Motor neuron (in vitro differentiated cells): ENCODE measurements at places on chromosomes 4 and X. TPM values are rescaled to one million over a fixed set of nuclear protein-coding genes. Genes with fewer than 3 reads are reported as not detected.
A peak's percentile ranks its signal among the peaks of the same experiment; 100 is the strongest.

The CYBB gene
- not detected in 2 replicates for total RNA-seq

The MND1 gene
- total RNA-seq = 1.9 and 2.1 TPM in 2 replicates

The BEX1 gene
- 226 and 352 TPM in 2 replicates for total RNA-seq

The ARHGAP36 gene
- 0.44 and 0.49 TPM in 2 replicates for total RNA-seq

The CLNK gene
- total RNA-seq = 0.09 and 0.34 TPM in 2 replicates

The RAB40A gene
- 1.3 and 2.5 TPM in 2 replicates for total RNA-seq

The EREG gene
- 0.17 and 0.34 TPM in 2 replicates for total RNA-seq

The HSD17B13 gene
- total RNA-seq = 0.21 TPM in 1 of 2 replicates, not detected in the other

GRCh38 chrX:347351-348117, 28.9 kb upstream of the GTPBP6 start:
- ATAC-seq = no peak

DNA sequence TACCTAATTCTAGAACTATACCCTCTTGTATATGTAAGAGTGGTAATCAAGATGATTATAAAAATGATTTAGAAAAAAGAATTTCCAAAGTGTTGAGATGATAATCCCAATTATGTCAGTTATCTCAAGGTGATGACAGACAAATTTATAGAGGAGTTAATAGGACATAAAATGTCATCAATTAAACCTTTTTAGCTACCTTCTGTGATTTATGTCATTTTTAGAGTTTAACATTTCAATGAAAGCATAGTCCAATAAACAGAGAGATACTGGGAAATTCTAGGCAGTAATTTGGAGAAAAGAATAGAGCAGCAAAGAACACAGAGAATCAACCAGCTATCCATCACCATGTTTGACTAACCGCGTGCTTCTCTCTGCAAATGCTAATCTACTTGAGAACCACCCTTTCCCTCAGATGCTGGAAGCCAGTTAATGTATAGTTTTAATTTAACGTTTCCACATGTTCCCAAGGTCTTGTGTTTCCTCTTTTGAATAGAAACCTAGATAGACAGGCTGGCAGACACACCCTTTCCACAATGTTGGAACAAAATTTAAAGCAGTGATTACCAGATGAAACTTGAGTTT, 433.1 kb upstream of the FAM241A start:
- ATAC-seq = peak; percentile 95

- no peak for ATAC-seq
These were observed 939.8 kb downstream of the GLUD2 start for GRCh38 chrX:121987163-121987562.

- peak; percentile 81 for ATAC-seq
These were observed 27.0 kb downstream of the EIF2S3 start for GRCh38 chrX:24081661-24082154.

GRCh38 chrX:13198762-13199064, 121.1 kb downstream of the ATXN3L start:
- no peak for ATAC-seq

DNA sequence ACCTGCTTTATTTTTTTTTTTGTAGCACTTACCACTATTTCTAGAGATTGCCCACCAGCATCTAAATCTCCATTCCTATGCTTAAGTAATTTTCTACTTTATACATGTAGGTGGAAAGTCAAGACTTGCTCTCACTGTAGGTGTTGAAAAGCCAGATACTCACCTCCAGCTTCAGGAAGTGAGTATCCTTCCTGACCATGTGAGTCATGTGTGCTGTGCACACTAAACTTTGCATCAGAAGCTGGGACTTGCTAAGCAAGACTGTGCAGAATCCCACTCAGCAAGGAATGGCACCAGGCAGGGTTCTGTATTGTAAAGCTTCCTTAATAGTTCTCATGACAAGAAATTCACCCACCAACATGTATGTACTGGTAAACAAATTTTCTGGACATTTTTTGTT, 151.8 kb downstream of the POU4F2 start:
- no peak for ATAC-seq

GRCh38 chr4:17112292-17112659, 213.8 kb upstream of the LDB2 start:
- ATAC-seq = peak; percentile 43

- ATAC-seq = no peak
These were observed 181.6 kb downstream of the SPOCK3 start for GRCh38 chr4:167052631-167053091.

- no peak for ATAC-seq
These were observed 384.6 kb downstream of the IDS start for GRCh38 chrX:149120459-149120858.
